Stimulated activated CD4-positive, alpha-beta T cell treated with anti-CD3 and anti-CD28 coated beads, Interleukin-1b, Interleukin-23, amount 100 ng/mL, for 24 hours (primary cell): ENCODE measurements at places on chromosomes 2 and 18.

DNA sequence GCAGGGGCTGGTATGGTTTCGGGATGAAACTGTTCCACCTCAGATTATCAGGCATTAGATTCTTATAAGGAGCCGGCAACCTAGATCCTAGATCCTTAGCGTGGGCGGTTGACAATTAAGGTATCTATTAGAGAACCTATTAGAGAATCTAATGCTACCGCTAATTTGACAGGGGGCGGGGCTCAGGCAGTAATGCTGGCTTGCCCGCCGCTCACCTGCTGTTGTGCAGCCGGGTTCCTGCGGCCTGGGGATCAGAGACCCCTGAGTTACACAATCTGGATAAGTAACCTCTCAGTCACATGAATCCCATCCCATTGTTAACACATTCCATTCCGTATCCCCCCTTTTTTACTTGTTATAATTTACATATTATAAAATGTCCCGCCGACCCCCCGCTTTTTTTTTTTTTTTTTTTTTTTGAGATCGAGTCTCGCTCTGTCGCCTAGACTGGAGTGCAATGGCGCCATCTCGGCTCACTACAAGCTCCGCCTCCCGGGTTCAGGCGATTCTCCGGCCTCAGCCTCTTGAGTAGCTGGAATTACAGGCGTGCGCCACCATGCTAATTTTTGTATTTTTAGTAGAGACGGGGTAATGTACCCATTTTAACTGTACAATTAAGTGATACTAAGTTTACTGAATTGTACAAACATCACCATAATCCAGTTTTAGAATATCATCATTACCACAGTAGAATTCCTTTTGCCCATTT is 42.0 kb upstream of the GPD2 start:
- no peak for DNase-seq

DNA sequence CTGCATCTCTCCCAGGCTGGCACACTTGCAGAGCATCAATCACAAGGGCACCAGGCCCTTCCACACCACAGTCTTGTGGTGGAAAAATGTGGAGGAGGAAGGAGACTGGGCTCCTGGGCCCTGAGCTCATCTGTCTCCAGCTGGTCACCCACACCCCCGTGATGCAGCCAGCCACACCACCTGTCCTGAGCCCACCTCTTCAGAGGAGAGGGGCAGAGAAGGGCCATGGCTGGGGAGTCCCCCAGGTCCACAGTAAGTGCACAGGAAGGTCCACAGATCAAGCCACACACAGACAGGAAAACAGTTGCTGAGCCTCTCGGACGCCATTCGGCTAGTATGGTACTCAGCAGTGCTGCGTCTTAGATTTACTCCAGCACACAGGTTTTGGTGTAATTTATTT is 203.5 kb upstream of the SALL3 start:
- DNase-seq: no peak

GRCh38 chr18:35740656-35741055 is 159.1 kb downstream of the GALNT1 start:
- no peak for DNase-seq

- DNase-seq: no peak
Observed at GRCh38 chr2:234427081-234428061, 69.5 kb downstream of the ARL4C start.
